ENCODE measurements at places on chromosomes 6 and 20. TPM values are rescaled to one million over a fixed set of nuclear protein-coding genes. Genes with fewer than 3 reads are reported as not detected.

CST2 gene
- polyA plus RNA-seq, result 0.96 TPM

SLC13A3 gene
- polyA plus RNA-seq, result 0.17 TPM

DNA sequence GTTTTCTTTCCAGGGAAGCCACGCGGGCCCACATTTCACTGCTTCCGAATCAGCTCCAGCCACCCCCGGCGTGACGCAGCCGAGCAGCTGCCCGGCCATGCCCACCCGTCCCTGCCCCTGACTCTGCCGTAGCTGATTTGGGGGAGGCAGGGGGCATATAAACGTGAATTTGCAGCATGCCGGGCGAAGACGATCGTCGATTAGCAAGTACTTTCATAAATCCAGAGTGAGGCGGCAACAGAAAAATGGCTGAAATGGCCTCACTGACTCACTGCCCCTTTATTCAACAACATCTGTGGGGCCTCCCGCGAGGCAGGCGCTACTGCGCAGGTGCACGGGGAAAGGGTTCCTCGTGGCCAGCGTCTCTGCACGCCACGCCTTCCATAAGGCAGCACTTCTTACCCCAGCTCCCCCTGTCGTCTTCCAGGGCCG, 118.0 kb downstream of the DLL1 start:
- H3K27ac ChIP-seq, result no peak overlapping the region
- H3K27me3 ChIP-seq, result peaks cover 25% of the 10 kb centered on the region
- H3K4me3 ChIP-seq, result no peak overlapping the region
- no peaks in the 10 kb centered on the region for H3K36me3 ChIP-seq
- no peaks in the 10 kb centered on the region for H3K4me1 ChIP-seq

DNA sequence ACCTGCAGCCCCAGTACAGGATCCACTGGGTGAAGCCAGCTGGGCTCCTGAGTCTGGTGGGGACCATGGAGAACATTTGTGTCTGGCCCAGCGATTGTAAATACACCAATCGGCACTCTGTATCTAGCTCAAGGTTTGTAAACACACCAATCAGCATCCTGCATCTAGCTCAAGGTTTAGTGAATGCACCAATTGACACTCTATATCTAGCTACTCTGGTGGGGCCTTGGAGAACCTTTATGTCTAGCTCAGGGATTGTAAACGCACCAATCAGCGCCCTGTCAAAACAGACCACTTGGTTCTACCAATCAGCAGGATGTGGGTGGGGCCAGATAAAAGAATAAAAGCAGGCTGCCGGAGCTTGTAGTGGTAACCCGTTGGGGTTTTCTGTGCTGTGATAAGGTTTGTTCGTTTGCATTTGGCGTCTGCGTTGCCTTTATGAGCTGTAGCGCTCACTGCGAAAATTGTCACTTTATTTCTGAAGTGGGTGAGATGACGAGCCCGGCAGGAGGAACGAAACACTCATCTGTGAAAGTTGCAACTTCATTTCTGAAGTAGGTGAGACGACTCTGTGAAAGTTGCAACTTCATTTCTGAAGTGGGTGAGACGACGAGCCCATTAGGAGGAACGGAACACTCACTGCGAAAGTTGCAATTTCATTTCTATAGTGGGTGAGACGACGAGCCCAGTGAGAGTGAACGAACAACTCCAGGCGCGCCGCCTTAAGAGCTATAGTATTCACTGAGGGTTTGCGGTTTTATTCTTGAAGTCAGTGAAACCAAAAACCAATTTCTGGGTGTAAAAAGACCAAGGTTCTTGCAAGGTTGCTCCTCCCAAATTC, 31.1 kb downstream of the SERPINB6 start:
- H3K27ac ChIP-seq, result peak overlapping the region; percentile 75
- peak overlapping the region; percentile 15 for H3K4me3 ChIP-seq

GRCh38 chr6:100235631-100236030, 229.1 kb downstream of the SIM1 start:
- DNase-seq, result no peak
- no peaks in the 10 kb centered on the region for H3K4me1 ChIP-seq
- H3K27ac ChIP-seq, result no peak overlapping the region
- H3K4me3 ChIP-seq, result no peak overlapping the region
- no peaks in the 10 kb centered on the region for H3K36me3 ChIP-seq

DNA sequence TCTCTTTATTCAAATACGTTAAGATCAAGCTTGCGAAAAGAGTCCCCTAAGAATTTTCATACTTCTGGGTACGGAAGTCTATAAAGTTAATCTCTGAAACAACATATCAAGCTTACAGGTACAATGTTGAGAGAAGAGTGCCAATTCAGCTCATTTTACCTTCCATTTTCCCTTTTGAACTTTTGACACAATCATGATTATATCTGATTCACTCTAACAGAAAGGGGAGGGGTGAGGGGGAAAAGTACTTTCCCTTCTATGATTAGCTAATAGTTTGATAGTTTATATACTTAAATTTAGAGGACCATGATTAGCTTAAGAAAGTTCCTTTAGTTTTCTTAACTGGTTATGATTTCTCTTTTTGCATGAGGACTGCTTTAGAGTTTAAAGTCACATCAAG, 33.5 kb downstream of the SNX3 start:
- peaks cover 3% of the 10 kb centered on the region for H3K4me1 ChIP-seq
- no peak overlapping the region for H3K27ac ChIP-seq
- peaks cover 33% of the 10 kb centered on the region for H3K36me3 ChIP-seq
- no peak for DNase-seq
